ENCODE measurements at places on chromosomes 4 and X. TPM values are rescaled to one million over a fixed set of nuclear protein-coding genes. Genes with fewer than 3 reads are reported as not detected.
A peak's percentile ranks its signal among the peaks of the same experiment; 100 is the strongest.

- DNase-seq, result no peak
These were observed 40.1 kb upstream of the HELT start for GRCh38 chr4:184978211-184978610.

DNA sequence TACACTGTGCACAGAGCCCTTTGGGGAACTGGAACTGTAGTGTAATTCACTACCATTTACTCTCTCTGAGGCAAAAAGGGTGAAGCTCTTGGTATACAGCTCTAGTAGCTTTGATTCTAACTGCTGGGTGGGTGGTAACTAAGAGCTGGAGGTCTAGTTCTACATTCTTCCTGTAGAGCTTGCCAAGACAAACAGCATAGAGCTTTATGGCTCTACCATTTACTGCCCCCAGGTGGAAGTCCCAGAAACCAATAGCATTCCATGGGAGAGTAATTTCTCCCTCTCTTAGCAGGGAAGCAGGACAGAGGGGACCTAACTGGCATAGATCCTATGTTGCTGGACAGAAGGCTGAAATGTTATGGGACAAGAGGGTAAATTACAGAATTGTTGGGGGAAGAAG, 26.7 kb downstream of the HDAC8 start:
- DNase-seq, result no peak

DNA sequence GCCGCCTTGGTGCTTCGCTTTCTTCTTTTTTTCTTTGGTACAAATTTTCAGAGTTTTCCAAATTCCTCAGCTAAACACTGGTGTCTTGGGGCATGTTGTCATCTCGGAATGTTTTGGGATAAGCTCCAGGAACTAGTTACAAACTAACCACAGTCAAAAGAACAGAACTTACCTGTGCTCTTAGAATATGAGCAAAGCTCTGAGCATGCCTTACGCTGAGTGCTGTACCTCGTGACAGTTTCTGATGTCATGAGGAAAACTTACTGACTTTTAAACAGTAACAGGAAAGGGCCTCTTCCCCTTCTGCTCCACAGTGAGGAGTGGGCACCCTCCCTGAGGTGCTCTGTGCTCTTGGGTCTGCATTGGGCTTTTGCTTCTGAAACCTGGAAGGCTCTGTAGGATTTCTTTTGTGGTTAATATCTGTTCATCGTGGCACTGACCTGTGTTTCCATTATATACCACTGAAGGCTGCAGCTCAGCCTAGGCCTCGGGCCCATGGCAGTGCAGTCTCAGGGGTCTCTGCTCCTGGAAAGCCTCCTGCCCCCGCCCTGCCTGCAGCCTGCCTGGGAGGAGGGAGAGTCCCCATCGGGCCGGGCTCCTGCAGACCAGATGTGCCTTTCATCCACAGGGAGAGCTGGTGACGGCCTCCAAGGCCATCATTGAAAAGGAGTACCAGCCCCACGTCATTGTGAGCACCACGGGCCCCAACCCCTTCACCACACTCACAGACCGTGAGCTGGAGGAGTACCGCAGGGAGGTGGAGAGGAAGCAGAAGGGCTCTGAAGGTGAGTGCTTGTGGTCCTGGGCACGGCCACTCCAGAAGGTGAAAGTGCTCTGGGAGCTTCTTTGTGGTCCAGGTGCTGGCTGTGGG, 48.7 kb downstream of the NOP14 start:
- DNase-seq, result peak; percentile 39

CPXCR1 gene
- total RNA-seq, result not detected

NCBP2L gene
- not detected for total RNA-seq

- no peak for DNase-seq
These were observed 211.9 kb upstream of the PRPS2 start for GRCh38 chrX:12579311-12579710.

RHOXF2B gene
- total RNA-seq, result not detected

DNA sequence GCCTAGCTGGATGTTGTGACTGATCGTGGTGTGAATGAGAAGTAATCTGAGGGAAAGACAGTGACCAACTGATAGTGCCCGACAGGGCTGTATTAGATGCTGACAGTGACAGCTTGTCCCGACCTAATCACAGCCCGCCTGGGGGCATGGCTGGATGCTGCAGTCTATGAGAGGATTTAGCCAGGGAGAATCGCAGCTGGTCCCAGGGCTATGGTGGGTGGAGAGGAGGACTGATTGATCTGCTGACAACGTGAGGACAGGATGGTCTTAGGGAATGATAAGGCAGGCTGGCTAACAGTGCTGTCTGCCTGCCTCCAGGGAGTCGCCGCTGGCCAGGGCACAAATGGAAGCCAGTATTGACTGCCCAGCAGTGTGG, 621 bp upstream of the SUV39H1 start:
- no peak for DNase-seq

SSX2B gene
- total RNA-seq, result not detected

SYNPO2 gene
- total RNA-seq, result 89.8 TPM

DNA sequence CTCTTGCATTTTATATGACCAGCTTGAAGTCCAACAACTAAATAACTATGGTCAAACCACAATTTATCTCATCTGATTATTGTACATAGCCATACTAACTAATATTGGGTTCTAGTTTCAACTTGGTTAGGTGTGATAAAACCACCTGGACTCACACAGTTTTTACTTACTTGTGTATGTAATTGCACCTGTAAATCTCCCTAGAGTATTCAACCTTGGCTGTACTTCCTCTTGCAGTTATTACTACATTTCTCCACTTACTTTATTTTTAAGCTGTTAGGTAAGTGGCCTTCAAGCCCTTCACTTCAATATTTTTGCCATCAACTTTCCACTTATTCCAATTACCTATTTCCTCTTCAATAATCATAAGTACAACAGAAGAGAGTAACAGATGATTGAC, 115.8 kb upstream of the ANKRD50 start:
- no peak for DNase-seq

GRCh38 chr4:6275898-6276806, 6.5 kb downstream of the WFS1 start:
- no peak for DNase-seq

TCEAL2 gene
- 0.32 TPM for total RNA-seq

NLGN3 gene
- 0.48 TPM for total RNA-seq

- DNase-seq, result no peak
These were observed 84.7 kb downstream of the SCD5 start for GRCh38 chr4:82713856-82714255.

DNA sequence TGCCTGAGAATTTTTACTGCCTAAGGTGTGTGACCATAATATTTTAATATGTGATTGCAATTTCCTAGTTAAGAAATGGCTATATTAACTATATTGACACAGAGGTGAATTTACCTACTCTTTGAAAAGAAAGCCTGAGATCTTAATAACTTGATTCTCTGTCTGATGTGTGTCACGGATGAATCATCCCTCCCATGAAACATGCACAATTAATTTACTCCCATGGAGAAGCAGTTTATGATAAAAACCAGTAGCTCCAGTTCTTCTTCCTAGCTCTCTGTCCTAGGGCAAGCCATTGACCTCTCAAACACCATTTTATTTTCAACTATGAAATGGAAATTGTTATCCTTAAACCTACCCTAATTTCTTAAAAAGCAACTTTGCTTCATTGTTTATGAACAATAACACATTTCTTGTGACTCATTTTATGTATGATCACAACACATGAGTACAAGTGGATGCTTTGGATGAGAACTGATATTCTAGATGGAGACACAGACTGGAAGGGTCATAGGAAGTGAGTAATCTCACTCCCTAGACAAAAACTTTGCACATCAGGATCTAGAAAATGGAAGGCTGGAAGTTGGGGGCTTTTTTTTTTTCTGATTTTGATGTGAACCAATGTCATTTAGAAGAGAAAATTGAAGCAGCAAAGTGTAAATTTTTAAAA, 438.3 kb downstream of the GPAT3 start:
- no peak for DNase-seq

NUDT11 gene
- 0.58 TPM for total RNA-seq

- no peak for DNase-seq
These were observed 27.2 kb upstream of the SMARCA5 start for GRCh38 chr4:143486314-143486713.

DNA sequence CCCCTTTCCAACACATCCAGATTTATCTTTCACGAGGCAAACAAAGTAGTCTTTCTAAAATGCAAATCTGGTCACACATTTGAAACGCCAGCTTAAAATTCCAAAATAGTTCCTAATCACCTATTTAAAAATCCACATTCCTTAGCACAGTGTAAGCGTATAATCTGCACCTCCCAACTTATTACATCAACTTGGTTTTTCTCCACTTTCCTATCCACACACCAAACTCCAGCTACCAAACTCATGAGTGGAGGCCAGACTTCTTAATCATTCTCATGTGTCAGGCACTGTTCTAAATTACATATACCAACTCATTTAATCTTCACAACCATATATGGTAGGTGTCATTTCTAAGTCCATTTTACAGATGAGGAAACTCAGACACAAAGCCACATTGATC, 33.8 kb downstream of the ENOX2 start:
- no peak for DNase-seq

DNA sequence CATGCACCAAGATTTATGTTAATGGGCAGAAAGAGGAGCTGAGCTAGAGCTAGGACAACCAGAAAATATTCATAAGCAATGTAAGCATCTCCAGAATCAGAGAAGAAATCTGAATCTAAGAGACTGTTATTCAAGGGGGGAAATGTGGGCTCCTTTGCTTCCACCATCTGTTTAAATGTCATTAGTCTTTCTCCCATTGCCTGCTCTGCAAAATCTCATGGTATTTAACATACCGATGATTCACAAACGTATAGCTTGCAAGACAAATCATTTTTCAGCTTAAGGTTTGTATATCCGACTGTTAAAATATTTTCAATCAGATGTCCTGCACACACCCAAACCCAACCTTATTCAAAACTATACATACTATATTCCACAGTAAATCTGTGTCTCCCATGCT, 133.4 kb upstream of the TACR3 start:
- no peak for DNase-seq

BEX2 gene
- total RNA-seq, result not detected

UCP1 gene
- total RNA-seq, result not detected

DNA sequence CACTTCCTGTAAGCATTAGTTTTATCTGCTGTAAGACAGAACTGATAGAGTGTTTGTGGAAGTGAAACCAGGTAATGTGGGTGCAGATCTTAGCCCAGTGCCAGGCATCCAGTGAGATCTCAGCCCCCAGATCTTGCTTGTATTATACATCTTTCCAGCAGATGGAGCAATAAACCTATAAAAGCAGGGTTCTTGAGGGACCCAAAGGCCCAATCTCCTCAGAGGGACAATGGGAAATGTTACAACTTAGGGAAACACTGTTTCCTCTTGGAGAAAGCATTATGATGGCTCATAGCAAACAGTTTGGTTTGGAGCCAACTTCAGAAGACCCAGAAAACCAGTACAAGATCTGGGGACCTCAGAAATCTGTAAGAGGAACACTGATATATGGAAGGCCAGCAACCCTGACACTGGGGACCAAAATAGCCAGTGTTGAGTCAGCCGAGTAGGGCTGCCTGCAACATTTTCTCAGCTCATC, 206.3 kb downstream of the SLC7A11 start:
- DNase-seq, result no peak

SPON2 gene
- 27.3 TPM for total RNA-seq

DNA sequence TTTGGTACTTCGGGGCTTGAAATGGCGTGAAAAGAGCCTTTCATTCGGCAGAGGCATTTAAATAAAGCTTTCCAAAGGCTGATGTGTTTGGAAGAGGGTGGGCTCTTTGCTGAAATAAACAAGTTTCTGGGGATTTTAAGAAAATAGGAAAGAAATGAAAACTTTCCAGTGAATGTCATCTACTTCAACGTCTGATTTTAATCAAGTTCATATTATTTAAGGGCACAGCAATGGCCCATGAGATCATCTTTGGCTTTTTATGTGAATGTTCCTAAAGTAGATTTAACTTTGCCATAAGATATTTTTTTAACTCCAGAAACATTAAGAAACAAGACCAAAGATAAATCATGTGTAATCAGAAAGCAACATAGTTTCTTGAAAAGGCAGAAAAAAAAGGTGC, 69.8 kb upstream of the TTC29 start:
- no peak for DNase-seq

PLXNB3 gene
- 10.2 TPM for total RNA-seq

GRCh38 chr4:6296026-6296425, 26.4 kb downstream of the WFS1 start:
- no peak for DNase-seq

- DNase-seq, result no peak
These were observed 103.3 kb downstream of the GPM6A start for GRCh38 chr4:175708739-175709138.

DNA sequence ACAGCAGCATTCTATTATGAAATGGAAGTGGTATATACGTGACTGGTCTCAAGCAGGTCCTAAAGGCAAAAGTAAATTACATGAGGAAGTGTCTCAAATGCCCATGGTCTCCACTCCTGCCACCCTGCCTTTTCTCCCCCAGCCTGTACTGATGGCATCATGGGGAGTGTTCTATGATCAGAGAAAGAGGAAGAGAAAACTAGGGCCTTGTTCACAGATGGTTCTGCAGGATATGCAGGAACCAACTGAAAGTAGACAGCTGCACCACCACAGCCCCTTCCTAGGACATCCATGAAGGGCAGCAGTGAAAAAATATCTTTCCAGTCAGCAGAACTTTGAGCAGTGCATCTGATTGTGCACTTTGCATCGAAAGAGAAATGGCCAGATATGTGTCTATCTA, 901.5 kb downstream of the ARAP2 start:
- DNase-seq, result no peak
